ENCODE measurements at places on chromosomes 11 and 22. TPM values are rescaled to one million over a fixed set of nuclear protein-coding genes. Genes with fewer than 3 reads are reported as not detected.

The CDC42BPG gene
- 6.5 TPM for total RNA-seq

DNA sequence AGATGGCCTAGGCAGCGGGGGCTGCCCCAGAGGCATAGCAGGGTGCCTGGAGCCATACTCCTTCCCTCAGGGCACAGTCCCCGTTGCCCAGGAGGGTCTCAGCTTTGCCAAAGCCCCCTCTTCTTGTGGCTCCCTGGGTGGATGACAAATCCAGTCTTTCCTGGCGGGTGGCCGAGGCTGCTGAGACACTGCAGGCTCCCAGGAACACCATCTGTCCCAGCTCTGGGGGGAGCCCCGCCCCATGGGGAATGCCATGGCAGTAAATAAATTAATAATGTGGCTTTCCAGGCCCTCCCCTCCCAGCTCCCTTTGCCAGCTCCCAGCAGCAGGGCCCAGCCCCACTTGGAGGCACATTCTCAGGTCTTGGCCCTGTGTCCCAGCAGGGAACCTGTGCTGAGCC is 45.0 kb downstream of the PDE2A start:
- no peak for DNase-seq

DNA sequence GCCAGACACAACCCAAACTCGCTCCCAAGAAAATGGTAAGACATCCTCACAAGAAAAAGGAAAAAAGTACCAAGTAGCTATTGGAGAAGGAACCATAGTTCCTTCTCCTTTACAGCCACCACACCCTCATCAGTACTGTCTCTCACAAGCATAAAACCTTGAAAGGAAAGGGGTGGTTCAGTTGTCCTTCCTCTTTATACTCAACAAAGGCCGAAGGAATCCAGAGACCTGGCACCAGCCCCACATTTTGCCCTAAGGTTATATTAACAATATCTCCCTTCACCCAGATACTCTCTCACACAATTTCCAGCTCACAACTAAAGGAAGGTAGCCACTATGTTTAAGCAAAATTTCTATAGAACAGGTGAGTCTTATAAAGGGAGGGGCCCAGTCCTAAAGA is 8.5 kb downstream of the FHIP1B start:
- no peak for DNase-seq

The OR8G1 gene
- total RNA-seq: not detected

DNA sequence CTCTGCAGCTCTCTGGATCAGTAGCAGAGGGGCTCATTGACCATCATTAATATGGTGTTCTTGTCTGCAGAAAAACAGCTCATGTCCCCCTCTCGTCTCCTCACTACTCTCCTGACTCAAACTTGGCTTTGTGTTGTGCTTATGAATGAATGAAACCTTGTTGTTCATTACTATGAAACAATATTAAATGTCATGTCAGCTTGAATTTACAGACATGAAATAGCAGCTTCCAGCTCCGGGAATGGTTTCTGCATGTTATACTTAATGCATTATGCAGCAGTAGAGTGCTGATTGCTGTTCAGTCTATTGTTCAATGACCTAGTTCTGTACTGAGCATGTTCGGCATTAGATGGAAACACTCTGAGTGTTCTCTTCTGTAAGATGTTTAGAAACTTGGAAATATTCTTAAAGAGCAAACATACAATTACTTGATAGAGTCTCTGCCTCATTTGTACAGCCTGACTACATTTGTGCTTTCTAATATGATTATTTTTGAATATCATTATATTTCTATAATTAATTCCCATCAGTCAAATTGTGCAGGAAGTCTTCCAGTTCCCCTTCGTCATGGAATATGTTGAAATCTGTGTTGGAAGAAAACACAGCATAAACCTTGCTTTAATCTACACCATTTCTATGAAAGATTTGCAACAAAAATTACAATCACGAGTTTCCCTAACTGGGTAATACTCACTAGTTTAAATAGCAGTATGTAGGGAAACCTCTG is 340.4 kb downstream of the SOX6 start:
- DNase-seq: no peak

The EFEMP2 gene
- total RNA-seq: 3.8 TPM

DNA sequence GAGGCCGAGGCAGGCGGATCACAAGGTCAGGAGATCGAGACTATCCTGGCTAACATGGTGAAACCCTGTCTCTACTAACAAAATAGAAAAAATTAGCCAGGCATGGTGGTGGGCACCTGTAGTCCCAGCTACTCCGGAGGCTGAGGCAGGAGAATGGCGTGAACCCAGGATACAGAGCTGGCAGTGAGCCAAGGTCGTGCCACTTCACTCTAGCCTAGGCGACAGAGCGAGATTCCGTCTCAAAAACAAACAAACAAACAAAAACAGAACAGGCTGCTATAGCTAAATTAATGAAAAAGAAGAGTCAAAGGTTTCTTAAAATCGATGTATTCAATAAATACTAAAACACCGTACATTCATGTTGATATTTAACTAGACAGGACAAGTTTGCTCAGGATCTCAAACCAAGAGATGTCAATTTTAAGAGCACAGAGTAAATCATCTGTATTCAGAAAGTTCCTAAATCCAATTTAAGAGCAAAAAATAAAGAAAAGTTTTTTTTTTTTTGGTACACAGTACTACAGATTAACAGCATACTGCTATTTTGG is 59.9 kb downstream of the NUP98 start:
- DNase-seq: no peak

- DNase-seq: no peak
Observed at GRCh38 chr11:126948563-126948962, 52.0 kb downstream of the KIRREL3 start.

DNA sequence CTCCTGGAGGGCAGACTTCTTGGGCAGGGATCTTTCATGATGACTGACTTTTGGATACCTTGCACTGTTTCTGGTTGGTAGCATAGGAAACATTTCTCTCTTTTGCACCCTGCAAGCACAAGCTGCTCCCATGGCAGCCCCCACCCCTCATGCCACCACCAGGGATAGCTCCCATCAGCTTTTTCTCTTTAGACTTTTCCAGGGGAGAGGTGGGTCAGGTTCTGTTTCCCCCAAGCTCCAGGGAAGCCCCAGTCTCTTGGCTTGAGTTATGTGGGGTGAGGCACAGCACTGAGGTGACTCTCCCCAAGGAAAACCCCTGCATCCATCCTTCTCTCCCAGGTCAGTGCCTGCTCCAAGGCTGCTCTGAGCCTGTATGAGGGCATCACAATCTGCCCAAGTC is 22.5 kb downstream of the LRRC32 start:
- DNase-seq: no peak

The CFAP300 gene
- total RNA-seq: not detected

GRCh38 chr11:44345781-44346180 is 35.8 kb upstream of the ALX4 start:
- no peak for DNase-seq

The NDUFS8 gene
- 63.2 TPM for total RNA-seq

- peak; percentile 60 for DNase-seq
Observed at GRCh38 chr22:38298312-38299005, 18.8 kb downstream of the CSNK1E start.

The MIOX gene
- not detected for total RNA-seq

DNA sequence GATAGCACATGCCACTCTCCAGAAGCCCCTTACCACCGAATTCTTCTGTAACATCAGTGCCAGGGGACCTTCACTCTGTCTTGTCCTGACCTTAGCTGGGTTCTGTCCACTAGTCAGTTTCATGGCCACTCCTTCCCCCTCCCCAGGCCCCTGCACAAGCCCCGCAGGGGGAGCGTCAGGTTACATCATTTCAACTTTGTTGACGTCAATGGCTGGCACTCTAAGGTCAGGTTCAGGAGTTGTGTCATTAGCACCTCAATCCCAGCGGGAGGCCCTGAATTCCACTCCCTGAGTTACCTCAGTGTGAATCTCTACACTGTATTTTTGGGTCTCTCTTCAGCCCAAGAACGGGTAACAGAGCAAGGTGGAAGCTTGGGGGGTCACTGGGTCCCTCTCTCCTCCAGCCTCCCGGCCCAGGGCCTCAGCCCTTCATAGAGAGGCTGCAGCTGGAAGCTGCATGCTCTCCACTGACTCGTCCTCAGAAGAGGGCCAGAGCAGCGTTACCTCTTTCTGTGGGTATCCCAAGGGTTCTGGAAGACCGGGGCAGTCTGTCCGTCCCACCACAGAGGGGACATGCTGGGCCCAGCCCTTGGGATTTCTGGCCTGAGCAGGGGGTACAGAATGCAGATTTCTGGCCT is 10.3 kb downstream of the USH1C start:
- no peak for DNase-seq

The MTFP1 gene
- total RNA-seq: 109 TPM

- no peak for DNase-seq
Observed at GRCh38 chr22:42310291-42311015, 40.0 kb upstream of the TCF20 start.

DNA sequence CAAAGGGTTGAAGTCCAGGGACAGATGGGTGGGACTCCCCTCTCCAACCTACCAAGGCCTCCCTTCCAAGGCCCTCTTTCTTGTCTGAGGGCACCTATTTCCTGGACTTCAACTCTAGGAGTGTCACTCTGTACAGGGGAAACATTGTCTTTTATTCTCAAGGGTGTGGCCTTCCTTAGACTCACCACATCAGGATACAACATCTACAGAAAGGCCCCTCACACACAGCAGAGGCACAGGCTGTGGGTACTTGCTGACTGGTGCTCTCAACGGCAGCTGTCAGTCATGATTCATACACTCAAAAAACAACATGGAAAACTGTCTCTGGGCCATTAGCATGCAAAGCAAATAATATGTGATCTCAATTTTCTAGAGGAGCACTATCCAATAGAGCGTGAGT is 78.0 kb downstream of the RCN1 start:
- DNase-seq: no peak

DNA sequence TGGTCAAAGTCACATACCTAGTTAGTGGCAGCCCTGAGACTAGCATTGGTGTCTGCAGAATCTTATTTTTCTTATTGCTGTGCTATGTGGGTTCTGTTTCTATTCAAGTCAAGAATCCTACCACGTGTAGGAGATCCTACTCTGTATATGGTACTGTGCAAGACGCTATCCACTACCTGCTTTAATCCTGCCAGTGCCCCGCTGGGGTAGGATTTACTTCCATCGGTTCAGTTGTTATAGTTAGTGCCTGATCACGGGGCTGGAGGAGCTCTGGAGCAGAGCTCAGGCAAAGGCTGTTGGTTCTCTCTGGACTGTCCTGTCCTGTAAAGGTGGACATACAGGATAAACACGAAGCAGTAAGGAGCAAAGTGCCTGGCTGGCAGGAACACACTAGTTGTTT is 167.9 kb downstream of the NTM start:
- no peak for DNase-seq

DNA sequence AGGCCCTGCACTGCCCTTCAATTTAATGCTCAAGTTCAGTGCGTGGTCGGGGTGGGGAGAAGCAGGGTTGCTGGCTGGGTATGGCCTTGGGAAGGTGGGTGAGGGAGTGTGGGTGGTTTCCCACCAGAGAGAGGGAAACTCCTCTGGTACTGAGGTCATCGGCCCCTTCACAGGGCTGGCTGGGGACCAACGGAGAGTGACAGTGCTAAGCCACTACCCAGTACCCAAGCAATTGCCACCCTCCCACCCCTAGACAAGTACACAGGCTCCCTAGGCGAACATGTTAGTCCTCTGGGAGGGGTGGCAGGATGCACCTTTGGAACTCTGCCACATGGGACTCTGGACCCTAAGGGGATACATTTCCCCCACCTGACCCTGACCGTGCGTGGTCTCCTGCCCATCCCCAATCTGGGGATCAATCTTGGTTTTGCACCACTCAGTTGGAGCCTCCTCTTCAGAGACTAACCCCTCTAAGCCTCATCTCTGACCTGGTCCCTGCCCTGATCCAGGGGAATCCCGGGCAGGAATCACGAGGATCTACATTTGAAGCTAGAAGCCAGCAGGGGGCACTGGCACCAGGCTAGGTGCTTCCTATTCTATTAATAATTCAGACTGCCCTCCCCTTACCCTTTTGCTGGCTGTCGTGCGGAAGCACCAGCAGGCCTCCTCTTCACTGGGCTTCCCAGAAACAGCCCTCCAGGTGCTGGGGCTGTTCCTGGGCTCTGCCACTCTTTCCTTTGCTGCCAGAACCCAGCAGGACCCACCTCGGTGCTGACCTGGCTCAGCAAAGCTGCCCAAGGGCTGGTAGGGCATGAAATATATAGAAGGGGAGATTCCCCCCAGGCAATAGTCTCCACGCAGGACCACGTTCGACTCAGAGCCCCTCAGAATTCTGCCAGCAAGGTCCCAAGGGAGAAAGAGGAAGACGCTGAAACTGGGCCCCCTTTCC is 377.7 kb downstream of the TENM4 start:
- no peak for DNase-seq

GRCh38 chr11:8720868-8721608 is 38.4 kb downstream of the RPL27A start:
- no peak for DNase-seq

- DNase-seq: no peak
Observed at GRCh38 chr11:71563406-71563805, 2.0 kb upstream of the KRTAP5-10 start.

The SYCE3 gene
- total RNA-seq: not detected

DNA sequence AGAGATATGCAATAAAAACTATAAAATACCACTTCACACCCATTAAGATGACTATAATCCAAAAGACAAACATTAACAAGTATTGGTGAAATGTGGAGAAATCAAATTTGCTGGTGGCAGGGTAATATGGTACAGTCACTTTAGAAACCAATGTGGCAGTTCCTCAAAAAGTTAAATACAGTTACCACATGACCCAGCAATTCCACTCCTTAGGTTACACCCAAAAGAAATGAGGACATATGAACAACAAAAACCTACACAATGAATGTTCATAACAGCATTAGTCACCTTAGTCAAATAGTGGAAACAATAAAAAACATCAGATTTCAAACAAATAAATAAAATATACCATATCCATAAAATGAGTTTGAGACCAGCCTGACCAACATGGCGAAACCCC is 52.6 kb downstream of the RDX start:
- no peak for DNase-seq

DNA sequence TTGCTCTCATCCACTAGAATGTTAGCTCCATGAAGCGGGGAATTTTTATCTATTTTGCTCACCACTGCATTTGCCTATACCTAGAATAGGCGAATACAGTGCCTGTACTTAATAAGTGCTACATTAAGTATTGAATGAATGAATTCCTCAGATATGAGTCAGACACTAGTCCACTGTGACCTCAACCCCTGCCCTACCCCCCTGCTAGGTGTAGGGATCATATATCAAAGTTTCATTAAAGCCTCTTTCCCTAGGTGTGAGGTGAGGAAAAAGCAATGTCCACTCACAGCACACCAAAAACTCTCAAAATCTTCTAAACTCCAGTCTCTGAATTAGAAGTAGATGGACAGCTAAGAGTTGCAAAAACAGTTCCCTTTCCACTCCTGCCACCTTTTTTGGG is 9.8 kb upstream of the PSMA1 start:
- no peak for DNase-seq

The MS4A3 gene
- not detected for total RNA-seq

- no peak for DNase-seq
Observed at GRCh38 chr11:72278905-72279304, 34.9 kb upstream of the PHOX2A start.

DNA sequence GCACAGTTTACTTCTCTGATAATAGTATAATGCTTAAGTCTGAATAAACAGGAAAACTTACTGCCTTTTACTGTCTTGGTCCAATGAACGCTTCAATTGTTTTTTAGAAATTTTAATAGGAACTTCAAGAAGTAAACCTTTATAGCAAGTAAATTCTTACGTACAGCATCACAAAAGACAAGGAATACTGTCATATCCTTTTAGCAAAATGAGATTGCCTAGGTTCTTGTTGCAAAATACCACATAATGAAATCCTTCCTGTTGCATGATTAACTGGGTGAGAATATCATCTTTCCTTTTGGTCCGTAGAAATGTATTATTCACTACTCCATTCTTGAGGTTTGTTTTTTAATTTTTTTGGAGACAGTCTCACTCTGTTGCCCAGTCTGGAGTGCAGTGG is 22.3 kb upstream of the HIKESHI start:
- no peak for DNase-seq

The MYBPC3 gene
- not detected for total RNA-seq

GRCh38 chr11:3338569-3339339 is 40.2 kb downstream of the ZNF195 start:
- DNase-seq: no peak
